ENCODE measurements at places on chromosomes 3 and 15.

DNA sequence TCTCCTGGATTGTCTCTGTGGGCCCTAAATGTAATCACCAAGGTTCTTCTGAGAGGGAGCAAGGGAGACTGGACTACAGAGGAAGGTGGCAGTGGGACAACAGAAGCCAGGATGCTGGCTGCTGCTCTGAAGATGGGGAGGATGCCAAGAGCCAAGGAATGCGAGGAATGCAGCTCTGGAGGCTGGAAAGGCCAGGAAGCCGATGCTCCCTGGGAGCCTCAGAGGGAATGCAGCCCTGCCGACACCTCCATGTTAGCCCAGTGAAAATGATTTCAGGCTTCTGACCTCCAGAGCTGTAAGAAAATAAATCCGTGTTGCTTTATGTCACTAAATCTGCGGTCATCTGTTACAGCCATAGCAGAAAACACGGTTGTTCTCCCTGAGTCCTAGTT, 44.1 kb downstream of the UMPS start:
- DNase-seq, result no peak

DNA sequence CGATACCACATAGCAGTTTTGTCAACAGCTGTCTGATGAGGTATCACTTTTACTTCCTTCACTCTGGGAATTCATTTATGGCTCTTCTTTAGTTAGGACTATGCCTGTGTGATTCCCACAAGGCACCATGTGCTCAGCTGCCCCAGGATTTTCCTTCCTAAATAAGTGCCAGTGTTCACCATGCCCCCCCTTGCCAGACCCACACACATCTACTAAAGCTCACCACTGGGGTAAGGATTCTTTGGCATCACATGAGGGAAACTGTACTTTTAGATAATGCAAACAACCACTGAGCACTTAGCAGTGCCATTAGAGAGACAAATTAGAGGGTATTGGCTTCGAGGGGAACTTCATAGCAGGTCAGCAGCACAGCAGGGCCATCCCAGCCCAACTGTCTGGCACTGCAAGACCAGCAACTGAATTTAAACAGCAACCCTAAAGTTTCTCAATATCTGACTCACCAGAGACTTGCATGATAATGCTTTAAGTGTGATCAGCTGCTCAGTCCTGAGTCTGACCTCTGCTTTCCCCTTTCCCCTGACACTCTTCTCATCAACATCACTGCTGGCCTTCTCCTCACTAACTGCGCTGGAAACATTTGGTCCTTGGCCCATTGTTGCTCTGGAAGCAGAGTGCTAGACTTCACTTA, 114.3 kb downstream of the STAC start:
- no peak for DNase-seq

GRCh38 chr3:172142051-172142863, 102.9 kb downstream of the FNDC3B start:
- no peak for DNase-seq

GRCh38 chr3:14125193-14126016, 553 bp downstream of the TMEM43 start:
- peak; percentile 56 for DNase-seq

- no peak for DNase-seq
Observed at GRCh38 chr3:187064210-187065115, 74.8 kb downstream of the RPL39L start.

DNA sequence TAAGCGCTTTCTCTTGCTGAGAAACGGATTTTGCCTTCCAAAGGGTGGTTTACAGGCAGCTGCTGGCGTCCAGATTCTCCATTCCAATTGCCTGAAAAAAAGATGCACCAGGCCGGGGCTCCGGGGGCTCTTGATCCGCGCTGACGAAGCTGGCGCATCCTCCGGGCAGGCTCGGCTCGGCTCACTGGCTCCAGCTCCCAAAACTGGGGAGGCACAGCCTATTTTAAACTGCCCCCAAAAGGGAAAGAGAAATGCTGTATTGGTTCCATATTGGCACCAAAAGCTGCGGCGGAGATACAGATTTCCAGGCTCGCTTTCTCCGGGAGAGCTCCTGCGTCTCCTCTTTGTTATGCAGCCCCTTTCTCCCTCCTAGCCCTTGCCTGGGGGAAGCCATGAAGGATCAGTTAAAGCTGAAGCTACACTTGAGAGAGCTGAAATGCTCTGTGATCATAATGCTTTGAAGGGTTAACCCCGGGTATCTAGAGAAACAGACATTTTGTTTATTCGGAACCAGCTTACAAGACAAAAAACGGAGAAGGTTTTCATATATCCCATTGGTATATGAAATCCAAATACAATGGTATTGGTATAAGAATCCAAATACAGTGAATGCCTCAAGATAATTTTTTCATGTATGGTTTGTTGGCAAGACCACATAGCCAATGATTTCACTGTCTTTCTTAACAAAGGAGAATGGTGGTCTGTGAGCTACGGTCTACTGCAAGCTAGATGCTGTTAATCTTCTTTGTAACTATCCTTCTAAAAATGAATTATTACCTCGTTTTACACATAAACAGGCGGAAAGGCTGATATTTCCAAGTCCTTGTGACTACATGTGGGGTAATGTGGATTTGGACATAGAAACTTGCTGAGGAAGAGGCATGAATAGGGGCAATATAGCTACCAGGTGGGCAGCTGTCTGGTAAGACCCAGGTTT, 693 bp downstream of the CD200 start:
- no peak for DNase-seq

Measured in activated CD8-positive, alpha-beta memory T cell treated with anti-CD3 and anti-CD28 coated beads for 4 hours (primary cell).